Foreskin fibroblast (primary cell): ENCODE measurements at places on chromosomes 1 and 21.

GRCh38 chr1:157806431-157807149 is 13.3 kb downstream of the FCRL1 start:
- no peak for DNase-seq

DNA sequence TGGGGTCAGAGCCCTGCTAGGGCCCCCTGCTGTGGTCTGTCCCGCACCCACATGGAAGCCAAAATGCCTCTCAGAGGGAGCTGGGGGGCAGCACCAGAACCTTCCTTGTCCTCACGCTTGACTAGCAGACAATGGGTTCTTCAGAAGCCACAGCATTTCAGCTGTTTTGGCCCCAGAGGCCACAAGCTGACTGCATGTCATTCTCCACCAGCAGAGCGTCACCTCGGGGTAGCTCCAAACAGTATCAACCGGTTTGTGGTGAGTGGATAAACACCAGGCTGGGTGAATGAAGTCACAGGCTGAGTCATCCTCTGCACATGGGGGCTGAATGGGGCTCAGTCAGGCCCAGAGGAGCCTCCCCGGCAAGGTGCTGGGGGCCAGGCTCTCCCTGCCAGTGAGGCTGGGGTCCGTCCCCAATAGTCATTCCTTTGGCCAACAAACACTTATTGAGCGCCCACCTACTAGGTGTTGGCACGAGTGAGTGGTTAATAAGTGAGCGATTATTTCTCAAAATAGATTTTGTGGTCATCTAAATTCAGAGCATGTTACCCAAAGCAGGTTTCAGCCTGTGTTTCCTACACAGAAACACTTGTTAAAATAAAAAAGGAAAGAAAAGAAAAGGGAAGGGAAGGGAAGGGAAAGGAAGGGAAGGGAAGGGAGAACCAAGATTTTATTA is 9.1 kb downstream of the OLIG1 start:
- DNase-seq = peak; percentile 43

GRCh38 chr1:229953736-229954326 is 113.2 kb upstream of the GALNT2 start:
- no peak for DNase-seq

- no peak for DNase-seq
These were observed 22.6 kb upstream of the PRELP start for GRCh38 chr1:203453016-203453415.

DNA sequence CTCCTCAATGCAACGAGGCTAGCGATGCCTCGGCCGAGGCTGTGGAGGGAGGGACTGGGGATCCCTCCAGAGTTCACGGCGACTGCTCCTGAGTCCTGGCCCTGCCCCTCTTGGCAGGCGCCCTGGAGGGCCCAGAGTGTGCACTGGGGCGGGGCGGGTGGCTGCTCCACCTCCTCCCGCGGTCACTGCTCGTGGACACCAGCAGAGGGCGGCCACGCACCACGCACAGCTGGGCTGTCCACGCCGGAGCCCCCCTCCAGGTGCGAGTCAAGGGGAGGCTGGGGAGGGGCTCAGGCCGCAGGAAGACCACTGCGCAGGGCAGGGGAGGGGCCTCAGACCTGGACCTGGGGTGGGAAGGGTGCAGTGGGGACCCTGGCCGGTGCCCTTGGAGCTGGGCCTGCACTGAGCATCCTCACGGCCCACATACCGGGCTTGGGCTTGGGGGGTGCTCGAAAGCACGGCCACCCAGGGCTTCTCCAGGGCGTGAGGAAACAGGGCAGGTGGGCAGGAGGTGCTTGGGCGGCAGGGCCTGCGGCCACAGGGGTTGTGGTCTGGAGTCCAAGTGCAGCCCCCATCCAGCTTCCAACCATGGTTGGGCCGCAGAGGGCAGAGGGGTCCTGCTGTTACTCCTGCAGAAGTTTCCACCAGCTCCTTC is 20.6 kb upstream of the TTC34 start:
- no peak for DNase-seq

DNA sequence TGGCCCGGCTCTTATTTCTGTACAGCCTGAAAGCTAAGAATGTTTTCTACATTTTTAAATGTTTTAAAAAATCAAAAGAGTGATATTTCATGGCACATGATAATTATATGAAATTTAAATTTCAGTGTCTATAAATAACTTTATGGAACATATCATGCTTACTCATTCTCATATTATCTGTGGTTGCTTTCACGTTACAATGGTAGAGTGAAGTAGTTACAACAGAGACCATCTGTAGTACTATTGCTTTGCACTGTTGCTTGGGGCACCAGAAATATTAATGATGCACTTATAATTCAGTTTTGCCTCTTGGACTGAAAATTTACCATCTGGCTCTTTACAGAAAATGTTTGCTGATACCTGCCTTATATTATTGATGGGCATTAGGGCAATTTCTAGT is 481.6 kb downstream of the PLPP3 start:
- DNase-seq = no peak

GRCh38 chr21:14306126-14306907 is 76.6 kb downstream of the HSPA13 start:
- DNase-seq = peak; percentile 2

- DNase-seq = no peak
These were observed 706.7 kb upstream of the ADAMTS5 start for GRCh38 chr21:27673581-27673980.

- DNase-seq = no peak
These were observed 241.8 kb upstream of the POGK start for GRCh38 chr1:166597516-166597915.

GRCh38 chr1:17669866-17670451 is 85.2 kb upstream of the ACTL8 start:
- no peak for DNase-seq

GRCh38 chr1:46805755-46806154 is 6.9 kb downstream of the CYP4B1 start:
- no peak for DNase-seq

DNA sequence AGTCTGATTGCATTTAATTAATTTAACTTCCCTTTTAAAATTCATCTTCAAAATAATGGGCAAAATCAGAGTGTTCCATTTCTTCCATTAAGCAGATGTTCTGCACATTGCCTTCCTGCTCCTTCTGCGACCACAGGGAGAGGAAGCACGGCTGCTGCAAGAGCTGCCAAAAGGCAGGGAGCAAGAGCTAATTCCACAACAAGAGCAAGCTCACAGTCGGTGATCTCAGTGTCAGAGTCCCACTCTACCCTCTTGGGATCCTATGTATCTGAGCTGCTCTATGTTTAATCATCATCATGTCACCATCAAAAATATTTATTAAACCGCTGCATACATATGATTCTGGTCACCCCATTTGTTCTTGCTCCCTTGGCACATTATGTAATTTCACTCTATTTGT is 255.3 kb upstream of the CAMK1G start:
- peak; percentile 27 for DNase-seq

- no peak for DNase-seq
These were observed 274.9 kb downstream of the NUF2 start for GRCh38 chr1:163596541-163597258.

DNA sequence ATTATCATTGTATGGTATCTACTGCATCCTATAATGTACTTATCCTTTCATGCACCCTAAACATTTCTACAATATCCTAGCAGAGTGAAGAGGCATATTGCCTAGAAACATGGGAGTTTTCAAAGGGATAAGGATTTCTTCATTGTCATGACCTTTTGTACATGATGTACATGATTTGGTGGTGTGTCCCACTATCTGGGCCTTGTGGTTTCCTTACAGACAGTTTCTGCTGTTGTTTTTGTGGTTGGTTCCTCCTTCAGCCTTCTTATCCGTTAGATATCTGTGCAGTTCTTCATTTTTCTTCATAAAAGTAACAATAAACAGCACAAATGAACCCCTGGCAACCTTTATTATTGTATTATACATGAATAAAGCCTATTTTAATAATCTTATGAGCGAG is 70.4 kb upstream of the BACH1 start:
- DNase-seq = no peak

DNA sequence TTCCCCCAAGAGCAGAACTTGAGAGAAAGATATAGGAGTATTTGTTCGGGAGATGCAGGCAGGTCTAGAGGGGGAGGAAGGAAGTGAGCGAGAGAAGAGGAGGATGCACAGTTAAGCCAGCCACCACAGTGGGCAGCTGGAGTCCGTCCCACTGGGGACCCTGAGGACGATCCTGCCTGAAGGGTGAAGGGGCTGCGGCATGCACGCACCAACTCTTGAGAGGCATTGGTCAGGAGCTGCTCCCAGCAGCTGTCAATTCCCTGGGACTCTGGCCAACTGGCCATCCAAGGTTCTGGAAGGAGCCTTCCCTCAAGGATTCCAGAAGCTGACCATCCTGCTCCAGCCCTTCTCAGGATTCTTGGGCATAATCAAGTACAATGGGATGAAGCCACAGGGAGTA is 246.9 kb downstream of the MATN1 start:
- no peak for DNase-seq

DNA sequence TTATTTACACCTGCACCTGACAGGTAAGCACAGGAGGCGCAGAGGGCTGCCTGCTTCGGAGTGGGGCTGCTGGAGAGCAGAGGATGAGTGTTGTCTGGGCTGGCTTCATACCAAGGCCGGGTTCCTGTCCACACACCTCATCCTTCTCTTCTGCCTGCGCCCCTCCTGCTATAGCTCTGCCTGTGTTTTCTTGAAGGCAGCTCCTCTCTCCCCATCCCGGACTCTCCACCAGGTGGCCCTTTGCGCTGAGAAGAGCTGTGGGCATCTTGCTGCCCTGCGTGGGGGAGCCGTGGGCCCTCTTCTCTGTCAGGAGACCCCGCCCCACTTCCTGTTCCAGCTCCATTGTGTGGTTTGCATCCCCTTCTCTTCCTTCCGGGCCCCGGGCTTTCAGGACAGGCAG is 35.0 kb downstream of the ARHGEF10L start:
- no peak for DNase-seq

DNA sequence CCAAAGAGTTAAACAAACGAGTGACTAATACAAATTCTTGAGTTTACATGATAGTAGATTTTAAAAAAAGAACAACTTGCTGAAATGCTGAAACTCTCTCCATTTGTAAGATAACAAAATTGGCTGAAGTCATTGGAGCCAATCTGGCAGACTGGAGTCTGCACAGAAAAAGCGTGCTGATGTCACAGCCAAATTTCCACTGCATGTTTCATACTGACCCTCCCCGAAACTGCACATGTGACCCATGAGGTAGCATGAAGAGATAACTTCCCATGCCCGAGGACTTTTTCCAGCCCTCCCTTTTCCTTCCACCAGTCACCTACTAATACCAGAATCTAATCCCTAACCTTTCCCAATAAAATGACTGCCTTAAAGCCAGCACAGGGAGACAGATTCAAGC is 1.2 kb upstream of the LELP1 start:
- no peak for DNase-seq

DNA sequence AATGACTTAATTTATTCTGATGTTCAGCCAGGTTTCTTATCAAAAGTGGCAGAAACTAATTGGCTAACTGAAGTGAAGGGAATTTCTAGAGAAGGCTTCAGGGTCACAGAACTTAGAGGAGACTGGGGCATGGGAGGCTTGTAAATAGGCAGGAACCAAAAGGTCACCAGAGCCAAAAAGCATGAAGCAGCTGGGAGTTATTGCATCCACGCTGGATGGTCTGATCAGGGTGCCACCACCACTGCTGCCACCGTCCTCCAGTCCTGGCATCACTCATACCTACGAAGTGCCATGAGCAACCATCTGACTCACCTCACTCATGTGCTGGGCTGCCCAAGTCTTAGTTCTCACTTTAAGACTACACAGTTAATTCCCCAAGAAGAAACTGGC is 82.5 kb upstream of the DPH5 start:
- no peak for DNase-seq

DNA sequence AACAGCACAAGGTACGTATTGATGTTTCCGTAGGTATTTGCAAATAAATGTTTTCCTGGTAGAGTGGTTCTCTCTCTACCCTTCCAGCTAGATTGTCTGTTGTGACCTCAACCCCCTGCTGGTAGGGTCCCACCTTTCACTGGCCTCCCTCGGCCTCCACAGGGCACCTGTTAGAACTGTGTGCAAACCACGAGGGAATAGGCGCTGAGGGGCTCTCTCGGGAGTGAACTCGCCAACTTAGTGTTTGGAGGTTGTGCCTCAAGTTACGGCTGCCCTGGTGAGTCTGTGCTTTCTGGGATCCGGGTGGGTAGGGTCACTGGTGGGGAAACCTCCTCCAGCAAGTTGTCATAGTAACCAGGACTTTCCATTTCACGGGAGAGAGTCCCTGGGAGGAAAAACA is 204.7 kb upstream of the EDN2 start:
- DNase-seq = no peak

DNA sequence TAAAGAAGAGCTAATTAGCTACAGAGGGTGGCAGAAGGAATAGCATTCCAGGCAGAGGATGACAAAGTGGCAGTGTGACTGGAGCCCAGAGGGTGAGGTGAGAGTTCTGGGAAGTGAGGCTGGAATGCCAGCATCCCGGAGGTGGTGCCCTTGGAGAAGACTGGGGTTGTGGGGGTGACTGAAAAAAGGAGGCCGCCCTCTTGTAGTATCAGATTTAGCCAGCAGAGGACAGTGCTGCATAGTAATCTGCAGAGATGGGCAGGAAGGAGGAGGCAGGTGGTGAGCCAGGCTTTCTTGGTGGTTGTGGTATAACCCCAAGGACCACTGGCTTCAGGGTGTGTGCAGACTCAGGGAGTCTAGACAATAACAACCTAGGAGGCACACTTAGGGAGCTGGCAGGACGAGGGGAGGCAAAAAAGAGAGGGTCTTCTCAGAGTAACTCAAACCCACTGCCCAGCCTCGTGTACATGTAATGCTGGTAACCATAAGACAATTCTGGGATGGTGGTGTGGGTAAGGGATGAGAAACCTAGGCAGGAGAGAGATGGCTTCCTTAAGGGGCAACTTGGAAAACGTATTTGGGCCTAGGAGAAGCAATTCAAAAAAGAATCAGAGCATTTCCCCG is 30.5 kb downstream of the MROH7 start:
- DNase-seq = peak; percentile 31

DNA sequence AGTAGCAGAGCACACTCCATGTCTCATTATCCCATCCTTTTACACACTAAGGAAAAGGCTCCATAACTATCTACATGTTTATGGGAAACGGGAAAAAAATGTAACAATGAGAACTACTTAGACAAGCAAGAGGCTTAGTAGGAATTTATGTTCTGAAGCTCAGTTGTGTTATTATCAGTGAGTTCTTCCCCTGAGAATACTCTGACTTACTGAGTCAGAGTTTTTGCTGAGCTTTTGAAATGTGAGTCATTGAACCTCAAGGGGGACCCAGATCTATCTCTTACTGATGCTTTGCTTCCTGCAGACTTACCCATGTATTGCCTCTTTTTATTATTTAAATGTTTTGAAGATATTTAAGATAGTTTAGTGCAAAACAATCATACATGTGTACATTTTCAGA is 20.1 kb downstream of the CFHR5 start:
- peak; percentile 50 for DNase-seq
